ENCODE measurements at places on chromosomes 2 and 18.

DNA sequence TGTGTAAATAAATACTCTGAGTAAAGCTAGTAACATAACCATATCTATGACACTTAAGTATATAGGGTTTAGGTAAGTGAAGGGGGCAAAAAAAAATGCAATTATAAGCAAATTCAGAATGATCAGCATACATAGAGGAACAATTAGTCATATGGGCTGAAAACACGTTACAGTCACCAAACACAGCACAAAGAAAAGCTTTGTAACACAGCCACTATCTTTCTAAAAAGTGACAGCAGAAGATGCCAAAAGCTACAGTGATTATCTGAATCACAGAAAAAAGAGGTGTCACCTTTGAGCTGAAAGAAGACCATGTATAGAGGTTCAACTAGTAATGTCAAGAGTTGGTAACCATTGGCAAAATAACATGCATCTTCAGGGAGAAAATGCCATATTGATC is 115.5 kb downstream of the ERBB4 start:
- DNase-seq: no peak

DNA sequence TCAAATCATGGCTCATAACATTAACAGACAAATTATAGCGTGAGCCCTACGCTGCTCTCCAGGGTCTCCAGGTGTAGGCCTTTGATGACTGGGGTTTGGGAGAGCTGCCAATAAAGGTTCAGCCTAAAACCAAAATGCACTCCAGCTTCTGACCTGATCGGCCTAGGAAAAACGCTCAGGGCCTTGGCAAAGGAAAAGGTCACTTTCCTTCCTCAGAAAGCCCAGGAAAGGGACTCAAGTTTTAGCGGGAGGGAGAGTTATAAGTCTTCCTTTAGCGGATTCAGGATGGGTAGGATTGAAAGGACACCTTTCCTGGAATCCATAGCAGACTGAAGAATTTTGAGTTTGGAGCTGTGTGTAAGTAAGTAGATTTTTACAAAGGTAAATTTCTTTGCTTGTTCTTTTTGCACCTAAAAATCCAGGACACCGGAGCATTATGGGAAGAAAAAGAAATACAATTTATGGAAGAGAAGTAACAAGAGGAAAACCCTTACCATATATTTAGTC is 8.8 kb downstream of the EVX2 start:
- DNase-seq: no peak

DNA sequence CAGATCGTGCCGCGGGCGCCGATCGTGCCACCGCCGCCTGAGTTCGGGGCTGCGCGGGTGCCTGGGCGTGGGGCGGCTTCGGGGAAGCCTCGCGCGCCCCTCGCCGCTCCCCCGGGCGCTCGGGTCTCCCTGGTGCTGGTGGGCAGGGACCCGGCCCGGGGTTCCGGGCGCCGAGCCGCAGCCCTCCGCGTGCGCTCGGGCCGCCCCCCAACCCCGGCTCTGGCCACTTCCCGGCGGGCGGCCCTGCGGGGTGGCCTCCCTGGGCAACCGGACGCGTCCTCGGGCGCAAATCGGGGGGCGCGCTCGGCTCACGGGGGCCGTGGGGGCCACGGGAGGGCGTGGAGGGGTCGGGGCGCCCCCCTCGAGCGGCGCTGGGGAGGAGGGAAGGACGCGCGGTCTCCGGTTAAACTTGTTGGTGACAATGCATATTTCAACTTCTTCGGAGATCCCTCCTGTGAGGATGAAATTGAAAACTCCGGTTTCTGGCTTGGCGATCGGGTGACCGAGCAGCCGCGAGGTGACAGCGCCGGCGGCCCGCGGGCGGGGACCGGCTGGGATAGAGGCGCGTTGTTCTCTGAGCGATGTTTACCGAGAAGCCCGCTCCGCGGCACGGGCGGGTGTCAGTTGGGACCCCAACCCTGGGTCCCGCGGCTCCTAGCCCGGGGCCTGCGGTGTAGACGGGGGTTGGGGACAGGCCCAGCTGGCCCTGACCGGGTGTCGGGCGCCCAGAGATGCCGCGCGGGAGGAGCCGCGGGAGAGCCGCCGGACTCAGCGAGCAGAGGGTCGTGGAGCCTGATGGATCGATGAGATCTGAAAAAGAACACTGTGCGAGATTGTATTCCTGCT is 676 bp downstream of the SH3BP4 start:
- peak; percentile 68 for DNase-seq

GRCh38 chr2:174765576-174765975 is 1.3 kb upstream of the CHRNA1 start:
- DNase-seq: no peak

DNA sequence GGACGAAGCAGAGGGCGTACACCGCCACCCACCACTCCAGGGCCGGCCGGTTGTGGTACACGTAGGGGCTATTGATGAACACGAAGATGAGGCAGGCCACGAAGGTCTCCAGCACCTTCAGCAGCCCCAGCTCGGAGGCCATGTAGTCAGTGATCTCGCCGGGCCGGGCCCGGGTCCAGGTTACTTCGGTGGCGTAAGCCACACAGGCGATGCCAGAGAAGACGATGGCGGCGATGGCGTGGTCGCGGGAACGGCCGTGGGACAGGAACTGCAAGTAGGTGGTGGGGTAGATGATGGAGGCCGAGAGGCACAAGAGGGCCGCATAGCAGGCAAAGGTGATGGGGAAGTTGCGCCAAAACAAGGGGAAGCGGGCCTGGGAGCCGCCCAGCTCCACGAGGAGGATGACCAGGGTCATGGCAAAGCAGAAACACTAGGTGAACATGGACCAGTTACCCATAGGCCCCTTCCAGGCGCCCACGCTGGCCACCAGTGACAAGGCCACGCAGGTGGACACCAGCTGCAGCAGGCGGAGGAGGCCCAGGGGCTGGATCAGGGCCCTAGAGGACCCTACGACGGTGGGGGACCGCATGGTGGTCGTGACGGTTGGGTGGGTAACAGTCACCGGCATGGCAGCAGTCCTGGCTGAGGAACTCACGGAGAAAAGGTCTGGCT is 128.4 kb upstream of the FAM98A start:
- DNase-seq: peak; percentile 14

DNA sequence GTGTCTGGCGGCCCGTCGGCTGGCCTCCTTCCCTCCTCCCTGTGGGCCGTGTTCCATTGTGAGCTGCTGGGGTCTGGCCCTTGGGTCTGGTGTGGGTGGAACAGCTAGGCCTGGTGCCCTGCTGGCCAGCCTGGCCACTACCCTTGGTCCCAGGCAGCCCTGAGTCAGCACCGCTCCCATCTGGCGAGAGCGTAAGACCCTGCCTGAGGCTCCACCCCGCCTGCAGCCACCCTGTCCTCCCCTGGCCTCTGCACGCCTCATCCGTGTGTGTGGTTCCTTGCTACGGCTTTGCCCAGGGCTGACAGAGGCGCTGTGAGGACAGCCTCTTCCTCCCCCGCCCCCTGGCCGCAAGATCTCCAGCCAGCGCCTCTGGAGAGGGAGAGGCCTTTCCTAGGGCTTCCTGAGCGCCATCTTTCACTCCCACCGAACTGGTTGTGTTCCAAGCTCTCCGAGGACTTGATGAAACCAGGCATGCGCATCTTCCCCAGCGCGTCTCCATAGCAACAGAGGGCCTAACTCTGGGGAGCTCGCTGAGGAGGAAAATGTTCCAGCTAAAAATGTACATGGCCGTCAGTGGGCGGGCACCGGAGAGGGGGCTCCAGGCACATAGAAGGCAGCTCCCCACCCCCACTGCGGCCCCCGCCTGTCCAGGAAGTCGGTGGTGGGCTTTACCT is 83.0 kb downstream of the STPG4 start:
- peak; percentile 78 for DNase-seq

DNA sequence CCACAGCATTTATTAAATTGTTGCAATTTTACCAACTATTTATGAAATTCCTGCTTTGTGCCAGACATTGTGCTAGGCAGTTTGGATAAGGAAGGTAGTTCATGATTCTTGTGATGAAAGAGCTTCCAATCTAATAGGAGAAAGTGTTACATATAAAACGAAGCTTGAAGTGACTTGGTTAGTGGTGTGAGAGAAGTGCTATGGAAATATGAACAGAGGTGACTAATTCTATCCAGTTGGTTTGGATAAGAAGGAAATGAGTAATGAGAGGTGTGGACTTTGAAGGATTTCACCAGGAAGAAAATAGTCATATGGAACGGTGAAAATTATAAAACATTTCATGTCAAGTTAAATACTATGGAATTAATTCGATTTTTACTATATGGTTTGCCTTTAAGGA is 48.6 kb downstream of the EML6 start:
- no peak for DNase-seq

- no peak for DNase-seq
Observed at GRCh38 chr2:180662521-180662920, 317.9 kb upstream of the UBE2E3 start.

DNA sequence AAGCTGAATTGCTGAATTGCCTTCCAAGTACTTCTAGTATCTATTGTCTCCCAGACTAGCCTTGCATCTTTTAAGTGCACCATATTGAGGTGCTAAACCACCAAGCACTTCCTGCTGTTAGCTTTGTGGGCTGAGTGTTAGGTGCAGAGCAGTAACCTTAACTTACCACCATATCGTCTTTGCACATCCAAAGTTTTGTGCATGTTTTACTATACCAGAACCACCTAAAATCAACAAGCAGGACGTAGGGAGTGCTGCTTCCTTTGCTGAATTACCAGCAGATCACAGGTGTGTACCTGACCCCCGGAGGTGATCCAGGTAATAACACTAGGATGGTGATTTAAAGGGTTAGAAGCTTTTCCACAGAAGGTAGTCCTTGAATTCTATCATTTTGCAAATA is 359.9 kb upstream of the HNRNPA3 start:
- DNase-seq: peak; percentile 8

- DNase-seq: peak; percentile 73
Observed at GRCh38 chr2:158457092-158457825, 507 bp downstream of the PKP4 start.

DNA sequence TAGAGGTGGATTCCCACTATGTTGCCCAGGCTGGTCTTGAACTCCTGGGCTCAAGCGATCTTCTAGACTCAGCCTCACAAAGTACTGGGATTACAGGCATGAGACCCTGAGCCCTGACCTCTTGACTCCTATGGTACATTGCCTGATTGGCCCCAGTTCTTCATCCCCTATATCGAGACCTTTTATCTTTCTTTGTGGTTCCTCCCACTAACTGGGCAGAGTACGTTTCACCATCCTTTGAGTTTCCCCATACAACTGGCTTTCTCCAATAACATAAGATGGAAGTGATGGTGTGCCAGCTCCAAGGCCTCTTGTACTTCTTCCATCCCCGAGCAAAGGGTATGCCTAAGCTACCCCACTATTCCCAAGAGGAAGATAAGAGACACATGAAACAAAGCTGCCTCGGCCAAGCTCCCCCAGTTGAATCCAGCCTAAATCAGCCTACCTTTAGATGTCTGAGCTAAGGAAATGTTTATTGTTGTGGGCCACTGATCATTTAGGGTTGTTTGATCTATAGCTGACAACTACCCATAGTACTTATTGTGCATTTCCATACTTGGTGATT is 8.3 kb upstream of the TMEM247 start:
- DNase-seq: no peak

DNA sequence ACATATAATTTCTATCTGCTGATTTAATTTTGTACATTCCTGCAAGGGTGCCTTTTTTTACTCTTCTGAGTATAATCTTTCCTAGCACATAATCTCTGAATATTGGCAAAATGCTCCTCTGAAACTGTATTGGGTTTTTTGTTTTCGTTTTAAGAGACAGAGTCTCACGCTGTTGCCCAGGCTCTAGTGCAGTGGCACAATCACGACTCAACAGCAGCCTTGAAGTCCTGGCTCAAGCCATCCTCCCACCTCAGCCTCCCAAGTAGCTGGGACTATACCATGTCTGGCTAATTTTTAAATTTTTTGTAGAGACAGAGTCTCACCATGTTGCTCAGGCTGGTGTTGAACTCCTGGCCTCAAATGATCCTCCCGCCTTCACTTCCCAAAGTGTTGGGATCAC is 104.9 kb downstream of the SPTBN1 start:
- no peak for DNase-seq

- DNase-seq: no peak
Observed at GRCh38 chr2:190352668-190353536, 9.5 kb downstream of the INPP1 start.

DNA sequence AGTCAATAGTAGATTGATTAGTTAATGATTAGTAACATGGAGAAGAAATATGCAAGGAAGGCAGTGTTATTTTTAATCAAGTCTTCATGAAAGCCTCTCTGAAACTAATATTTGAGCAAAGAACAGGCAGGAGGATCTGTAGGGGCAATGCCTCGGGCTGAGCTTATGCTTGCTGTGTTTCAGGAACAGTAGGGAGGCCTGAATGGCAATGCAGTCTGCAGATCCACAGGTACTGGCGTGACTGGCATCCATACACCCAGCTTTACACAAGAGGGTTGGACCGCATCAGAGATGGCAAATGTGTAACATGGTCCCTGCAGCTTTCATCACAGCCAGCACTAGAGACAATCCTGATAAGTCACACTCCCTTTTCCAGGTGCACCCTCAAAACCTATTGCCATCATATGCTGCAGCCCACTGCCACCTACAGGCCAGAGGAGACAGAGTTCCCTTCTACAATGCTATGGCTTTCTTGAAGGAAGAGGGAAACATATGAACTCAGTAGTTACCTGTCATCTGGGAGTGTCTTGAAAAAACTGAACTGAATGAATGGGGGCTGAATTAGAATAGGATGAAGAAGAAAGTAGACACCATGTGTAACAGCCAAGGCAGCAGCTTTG is 582.4 kb upstream of the RAB6C start:
- peak; percentile 43 for DNase-seq

- no peak for DNase-seq
Observed at GRCh38 chr2:238850091-238850490, 2.2 kb downstream of the TWIST2 start.

- no peak for DNase-seq
Observed at GRCh38 chr2:196256585-196256984, 85.2 kb upstream of the STK17B start.

DNA sequence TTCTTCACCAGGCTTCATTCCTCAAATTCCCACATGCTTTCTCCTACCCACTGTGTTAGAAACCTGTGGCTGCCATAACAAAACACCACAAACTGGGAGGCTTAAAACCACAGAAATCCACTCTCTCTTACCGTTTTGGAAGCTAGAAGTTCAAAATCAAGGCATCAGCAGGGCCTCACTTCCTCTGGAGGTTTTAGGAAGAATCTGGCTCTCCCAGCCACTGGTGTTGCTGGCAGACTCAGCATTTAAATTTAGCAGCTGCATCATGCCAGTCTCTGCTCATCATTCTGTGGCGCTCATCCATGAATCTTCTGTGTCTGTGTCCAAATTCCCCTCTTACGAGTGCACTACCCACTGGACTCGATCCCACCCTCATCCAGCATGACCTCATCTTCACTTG is 248.5 kb downstream of the ZNF516 start:
- DNase-seq: no peak

GRCh38 chr2:215652388-215652787 is 216.5 kb upstream of the FN1 start:
- no peak for DNase-seq

Data from H7 (cell line).